Stimulated activated CD4-positive, alpha-beta T cell treated with anti-CD3 and anti-CD28 coated beads, Interleukin-1b, Interleukin-23, amount 100 ng/mL, for 48 hours (primary cell): ENCODE measurements at places on chromosomes 7 and 10.

- peak; percentile 27 for DNase-seq
Observed at GRCh38 chr10:112375721-112376395, 1.9 kb downstream of the ACSL5 start.

DNA sequence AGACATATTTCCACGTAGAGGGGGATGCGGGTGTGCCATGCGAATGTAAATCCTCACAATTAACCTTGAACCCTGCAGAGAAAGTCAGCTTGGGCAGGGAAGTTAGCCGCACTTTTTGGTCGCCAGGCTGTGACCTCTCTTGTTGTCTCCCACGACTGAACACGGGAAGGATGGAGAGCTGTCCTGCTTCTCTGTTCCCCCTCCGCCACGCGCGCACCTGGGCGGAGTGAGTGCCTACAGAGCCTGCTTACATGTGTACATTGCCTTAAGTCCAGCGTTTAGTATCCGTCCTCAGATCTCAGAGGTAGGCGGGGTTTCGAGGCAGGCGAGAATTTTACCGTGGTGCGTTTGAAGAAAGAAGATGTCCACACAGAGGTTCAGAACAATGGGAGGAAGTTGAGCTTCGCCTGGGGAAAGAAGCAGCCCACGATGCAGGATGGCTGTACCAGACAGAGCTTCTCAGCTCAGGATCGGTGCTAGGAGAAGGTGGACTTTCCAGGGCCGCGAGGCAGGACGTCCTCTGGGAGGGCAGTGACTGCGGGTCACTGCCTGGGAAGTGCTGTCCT is 482 bp upstream of the ERCC6 start:
- DNase-seq: no peak

- DNase-seq: no peak
Observed at GRCh38 chr10:43946445-43946844, 297.8 kb upstream of the ZNF32 start.

DNA sequence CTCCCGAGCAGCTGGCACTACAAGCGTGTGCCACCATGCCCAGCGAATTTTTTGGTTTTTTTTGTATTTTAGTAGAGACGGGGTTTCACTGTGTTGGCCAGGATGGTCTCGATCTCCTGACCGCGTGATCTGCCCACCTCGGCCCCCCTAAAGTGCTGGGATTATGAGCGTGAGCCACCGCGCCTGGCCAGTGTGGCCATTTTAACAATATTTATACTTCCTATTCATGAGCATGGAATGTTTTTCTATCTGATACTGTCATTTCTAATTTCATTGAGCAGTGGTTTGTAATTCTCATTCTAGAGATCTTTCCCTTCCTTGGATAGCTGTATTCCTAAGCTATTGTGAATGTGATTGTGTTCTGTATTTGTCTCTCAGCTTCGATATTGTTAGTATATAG is 96.2 kb downstream of the GLCCI1 start:
- no peak for DNase-seq

- DNase-seq: no peak
Observed at GRCh38 chr10:46000538-46000937, 28.2 kb downstream of the TIMM23 start.

GRCh38 chr10:102610441-102610887 is 33.8 kb upstream of the TRIM8 start:
- no peak for DNase-seq

- no peak for DNase-seq
Observed at GRCh38 chr10:108901781-108902618, 1021.3 kb downstream of the XPNPEP1 start.

GRCh38 chr10:68574051-68574450 is 13.9 kb downstream of the TET1 start:
- DNase-seq: no peak

GRCh38 chr7:158706273-158706704 is 1.7 kb upstream of the NCAPG2 start:
- DNase-seq: no peak

DNA sequence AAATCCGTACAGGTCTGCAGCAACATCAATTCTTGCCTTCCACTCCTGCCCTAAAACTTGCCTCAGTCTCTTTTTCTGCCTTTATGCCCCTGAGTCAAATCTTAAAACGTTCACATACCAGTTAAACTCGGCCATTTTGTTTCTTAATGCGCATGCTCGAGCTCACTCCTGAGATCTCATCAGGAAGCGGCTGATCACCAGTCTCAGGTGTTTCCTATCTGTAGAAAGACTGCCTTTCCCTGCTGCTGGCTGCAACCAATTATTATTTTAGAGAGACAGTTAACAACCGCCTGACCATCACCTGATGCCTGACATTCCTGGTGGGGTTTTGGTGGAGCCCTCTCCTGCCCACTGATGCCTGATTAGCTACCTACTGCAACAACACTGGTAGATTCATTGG is 70.2 kb upstream of the TMEM140 start:
- DNase-seq: no peak

DNA sequence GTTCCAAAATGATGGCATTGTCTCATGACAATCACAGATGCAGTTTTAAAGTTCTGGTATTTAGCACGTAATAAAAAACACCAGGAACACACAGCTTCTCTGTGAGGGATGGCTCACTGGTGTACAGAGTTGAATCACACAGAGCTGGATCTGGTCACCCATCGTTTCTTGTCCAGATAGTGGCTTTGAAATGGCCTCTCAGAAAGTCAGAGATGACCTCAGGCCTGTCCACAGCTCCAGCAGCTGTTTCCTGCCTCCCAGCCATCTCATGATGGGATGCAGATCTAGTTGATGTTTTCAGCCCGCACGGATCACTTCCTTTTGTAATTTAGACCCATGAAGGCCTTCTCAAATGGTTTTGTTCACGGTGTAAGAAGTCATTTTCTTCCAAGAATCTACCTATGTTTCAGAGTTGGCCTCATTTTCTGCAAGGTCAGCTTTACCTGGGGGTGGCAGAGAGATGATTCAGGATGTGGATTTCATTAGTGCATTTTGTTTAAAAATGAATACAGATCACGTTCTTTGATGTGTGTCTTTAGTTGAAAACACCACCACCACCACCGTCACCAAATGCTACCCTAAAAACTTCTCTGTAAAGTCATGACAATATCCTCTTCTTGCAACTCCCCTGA is 166.2 kb downstream of the SNX10 start:
- no peak for DNase-seq

DNA sequence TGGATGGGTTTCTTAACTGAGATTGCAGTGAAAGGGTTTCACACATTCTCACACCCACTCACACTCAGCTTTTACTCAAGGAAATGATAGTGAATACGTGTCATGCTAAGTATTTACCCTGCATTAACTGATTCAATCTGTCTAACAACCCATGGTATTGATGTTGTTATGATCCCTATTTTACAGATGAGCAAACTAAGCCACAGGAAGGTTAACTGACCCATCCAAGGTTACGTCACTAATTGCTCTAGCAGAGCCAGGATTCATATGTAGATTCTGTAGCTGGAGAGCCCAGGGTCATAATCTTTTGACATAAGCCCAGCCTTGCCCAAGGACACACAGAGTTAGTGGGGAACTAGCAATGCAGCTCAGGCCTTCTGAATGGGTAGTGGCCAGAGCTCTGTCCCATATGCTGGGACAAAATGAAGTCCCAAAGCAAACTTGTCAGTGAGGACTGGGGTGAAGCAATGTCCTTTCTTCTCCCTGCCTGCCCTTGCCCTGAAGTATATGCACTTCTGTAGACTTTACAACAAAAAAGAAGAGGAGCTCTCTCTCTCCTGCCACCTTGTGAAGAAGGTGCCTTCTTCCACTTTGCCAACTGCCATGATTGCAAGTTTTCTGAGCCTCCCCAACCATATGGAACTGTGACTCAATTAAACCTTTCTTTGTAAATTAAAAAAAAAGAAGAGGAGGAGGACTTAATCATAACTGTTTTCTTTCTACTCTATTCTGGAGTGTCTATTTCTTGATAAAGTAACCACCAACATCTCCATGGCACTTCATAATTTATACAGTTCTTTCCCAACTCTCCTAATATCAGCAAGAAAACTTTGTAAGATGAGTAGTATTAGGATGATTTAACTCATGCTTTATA is 4.9 kb upstream of the CYP3A7 start:
- no peak for DNase-seq

- DNase-seq: no peak
Observed at GRCh38 chr7:138849701-138850100, 51.7 kb upstream of the ATP6V0A4 start.

DNA sequence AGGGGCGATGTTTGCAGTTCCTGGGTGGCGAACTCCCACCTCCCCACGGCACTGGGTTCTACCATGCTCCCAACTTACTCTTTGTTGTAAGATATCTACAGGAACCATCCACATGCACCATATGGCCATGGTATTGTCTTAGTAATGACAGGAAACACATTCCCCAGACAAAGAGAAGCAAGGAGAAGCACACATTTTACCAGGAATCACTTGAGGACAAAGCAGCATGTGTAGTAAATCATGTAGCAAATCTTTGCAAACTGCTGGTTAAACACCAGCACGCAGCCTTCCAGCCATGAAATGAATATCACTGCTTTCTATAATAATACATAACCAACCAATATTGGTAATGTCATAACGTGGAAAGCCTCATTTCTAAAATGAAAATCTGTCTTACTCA is 101.2 kb downstream of the NRP1 start:
- DNase-seq: no peak

GRCh38 chr7:106552645-106553445 is 108.1 kb downstream of the CCDC71L start:
- no peak for DNase-seq

DNA sequence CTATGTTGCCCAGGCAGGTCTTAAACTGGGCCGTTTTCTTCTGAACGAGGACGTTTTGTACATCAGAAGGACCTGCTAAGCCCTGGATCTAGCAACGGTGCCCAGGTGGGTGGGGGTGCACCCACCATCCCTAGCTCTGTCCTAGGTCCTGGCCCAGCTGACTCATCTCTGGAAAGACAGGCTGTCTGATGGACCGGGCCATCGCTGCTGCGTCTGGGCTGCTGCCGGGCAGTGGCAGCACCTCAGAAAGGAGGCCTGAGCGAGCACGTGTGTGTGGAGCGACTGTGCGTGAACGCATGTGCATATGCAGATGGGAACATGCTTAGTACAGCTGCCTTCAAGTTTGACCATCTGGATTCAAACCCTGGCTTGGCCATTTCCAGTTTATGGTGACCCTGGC is 7.3 kb upstream of the ELFN1 start:
- DNase-seq: no peak

GRCh38 chr10:99368646-99369045 is 39.5 kb downstream of the CNNM1 start:
- no peak for DNase-seq

GRCh38 chr7:4139656-4140625 is 542.2 kb upstream of the FOXK1 start:
- DNase-seq: no peak

DNA sequence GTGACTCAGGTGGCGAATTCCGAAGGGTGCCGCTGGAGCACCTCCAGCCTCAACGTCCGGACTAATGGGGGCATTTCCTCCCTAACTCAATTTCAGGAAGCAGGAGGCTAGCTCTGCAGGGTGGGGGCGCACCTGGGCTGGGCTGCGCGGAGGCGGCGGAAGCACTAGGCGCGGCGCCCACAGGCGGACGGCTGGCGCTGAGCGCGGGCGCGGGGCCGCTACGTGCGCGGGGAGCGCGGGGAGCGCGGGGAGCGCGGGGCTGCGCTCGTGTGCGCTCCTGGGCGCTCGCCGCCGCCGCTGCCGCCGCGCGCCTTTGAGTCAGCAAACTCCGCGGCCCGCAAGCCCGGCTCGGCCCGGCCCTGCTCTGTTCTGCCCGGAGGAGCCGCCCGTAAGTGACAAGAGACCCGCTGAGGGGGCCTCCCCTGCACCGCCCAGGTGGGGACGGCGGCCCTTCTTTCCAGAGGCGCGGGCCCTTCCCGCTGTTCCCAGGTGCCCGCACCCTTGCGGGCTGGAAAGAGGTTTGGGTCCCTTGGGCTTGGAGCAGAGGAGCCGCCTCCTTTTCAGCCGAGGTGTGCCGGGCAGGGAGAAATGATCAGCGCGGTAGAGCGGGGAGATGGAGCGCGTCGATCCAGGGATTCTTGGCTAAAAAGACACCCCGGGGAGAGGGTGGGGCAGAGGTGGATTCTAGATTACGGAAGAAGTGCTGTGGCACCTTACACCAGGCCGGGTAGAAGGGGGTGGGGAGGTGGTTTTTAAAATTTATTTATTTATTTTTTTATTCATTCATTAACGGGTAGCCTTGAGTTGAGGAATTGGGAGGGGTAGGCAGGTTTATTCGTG is at the start of gene SNX10:
TSS of gene SNX10 (plus strand) at position 164 of the 840 bp plus-strand sequence. CDS start 54,581 bp downstream, outside the sequence.
- peak; percentile 63 for DNase-seq

GRCh38 chr10:69329721-69330178 is 51.5 kb downstream of the HK1 start:
- no peak for DNase-seq

DNA sequence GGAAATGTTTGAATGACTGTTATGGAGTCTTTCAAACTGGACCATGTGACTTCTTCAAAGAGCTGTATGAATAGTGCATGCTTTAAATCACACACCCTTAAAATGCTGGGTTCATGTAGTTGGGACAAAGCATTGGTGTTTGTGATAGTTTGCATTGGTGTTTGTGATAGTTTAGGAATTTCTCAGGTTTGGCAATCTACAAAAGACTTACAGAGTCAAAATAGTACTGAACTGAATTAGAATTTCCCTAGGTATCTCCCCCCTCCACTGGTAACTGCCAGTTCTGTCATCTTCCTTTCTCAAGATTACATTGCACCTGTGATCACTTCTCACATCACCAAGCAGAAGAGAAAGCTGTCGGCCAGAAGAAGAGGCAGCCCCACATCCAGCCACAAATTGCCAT is 261.1 kb downstream of the GATA3 start:
- DNase-seq: no peak

GRCh38 chr10:65708057-65708456 is 1217.8 kb upstream of the LRRTM3 start:
- no peak for DNase-seq

GRCh38 chr10:27998954-27999275 is at the start of gene ODAD2:
Gene ODAD2 (minus strand): TSS chr10:27999079. CDS start chr10:27995142, 3,937 bp downstream.
- DNase-seq: no peak

GRCh38 chr7:86773309-86773708 is 129.6 kb downstream of the GRM3 start:
- DNase-seq: no peak

DNA sequence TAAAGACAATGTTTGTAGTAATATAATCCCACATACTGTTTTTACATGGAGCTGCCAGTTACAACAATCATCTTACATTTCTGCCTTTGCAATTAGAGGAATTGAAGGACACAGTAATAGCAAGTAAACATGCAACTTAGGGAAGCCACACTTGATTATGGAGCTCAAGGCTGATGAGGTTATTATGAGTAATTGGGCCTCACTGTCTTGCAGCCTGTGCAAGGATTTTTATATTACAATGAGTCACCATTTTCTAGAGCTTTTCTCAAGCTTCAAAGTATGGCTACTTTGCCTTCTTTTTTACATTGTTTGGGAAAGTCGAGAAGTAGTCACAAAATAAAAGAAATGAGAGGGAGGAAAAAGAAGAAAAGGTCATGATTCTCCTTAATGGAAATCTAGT is 226.4 kb downstream of the KIAA1217 start:
- DNase-seq: no peak

DNA sequence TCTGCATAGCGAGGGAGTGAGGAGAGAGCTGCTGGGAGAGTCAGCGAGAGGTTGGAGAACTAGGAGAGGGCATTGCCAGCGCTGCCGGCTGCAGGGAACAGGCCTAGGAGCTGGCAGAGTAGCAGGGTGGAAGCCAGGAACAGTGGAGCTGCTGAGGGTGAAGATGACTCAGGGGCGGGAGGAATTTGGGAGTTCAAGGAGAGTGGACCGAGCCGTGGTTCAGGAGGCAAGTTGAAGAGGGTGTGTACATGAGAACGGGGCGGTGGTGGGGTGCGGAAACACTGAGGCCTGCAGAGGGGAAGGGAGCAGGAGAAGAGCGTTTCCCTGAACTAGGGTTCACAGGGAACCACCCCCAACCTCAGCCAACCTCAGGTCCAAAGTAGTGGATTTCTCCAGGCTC is 31.5 kb downstream of the HIF1AN start:
- no peak for DNase-seq

GRCh38 chr7:129332254-129333035 is 101.8 kb upstream of the STRIP2 start:
- DNase-seq: no peak
